Activated T-helper 9 cell treated with anti-CD3 and anti-CD28 coated beads, Interleukin-2, amount 50 U/mL, for 16 hours (primary cell): ENCODE measurements at places on chromosomes 7 and 10.

DNA sequence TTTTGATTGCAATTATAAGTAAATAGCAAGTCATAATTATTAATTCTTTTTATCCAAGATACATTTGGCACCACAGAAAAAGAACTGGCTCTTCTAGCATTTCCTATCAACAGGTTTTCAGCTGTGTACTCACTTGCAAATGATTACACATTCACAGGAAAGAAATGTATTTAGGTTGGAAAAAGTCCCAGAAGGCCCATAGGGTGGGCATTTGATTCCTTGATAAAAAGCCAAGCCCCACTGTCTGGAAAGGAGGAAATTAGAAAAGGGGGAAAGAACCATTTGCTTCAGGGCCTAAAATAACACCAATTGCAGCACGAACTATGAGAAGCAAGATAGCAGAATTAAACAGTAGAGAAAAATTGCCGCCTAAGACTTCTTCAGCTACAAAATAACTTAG lies 80.8 kb upstream of the COL1A2 start:
- DNase-seq = no peak

DNA sequence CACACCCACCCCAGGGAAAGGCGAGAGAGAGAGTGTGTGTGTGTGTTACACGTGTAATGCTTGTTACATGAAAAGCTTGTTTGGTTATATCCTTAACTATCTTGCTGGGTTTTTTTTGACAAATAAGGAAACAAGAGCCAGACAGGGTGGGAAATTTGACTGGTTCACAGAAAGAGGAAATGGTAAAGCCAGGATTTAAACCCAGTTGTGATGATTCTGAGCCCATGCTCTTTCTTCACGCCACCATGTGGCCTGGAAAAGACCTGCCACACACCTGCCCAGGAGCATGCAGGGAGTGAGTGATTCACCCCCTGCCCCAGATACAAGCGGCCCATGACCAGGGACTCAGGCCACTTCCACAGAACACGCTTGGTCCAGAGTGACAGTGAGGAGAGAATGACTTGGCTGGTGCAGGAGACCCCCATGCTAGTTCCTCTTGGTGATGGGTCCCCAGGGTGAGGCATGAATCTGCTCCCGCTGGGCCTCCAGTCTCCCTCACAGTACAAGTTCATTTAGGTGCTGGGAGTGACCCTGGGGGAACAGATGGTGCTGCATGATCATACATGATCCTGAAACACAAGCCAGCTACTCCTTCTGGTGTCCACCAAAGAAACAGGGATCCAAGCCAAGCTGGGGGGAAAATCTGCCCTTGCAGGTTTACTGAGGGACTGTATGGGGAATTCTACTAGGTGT lies 21.0 kb upstream of the EIF5AL1 start:
- DNase-seq = no peak

- DNase-seq = no peak
Measured at GRCh38 chr7:22447762-22448161, 52.2 kb downstream of the STEAP1B start.

DNA sequence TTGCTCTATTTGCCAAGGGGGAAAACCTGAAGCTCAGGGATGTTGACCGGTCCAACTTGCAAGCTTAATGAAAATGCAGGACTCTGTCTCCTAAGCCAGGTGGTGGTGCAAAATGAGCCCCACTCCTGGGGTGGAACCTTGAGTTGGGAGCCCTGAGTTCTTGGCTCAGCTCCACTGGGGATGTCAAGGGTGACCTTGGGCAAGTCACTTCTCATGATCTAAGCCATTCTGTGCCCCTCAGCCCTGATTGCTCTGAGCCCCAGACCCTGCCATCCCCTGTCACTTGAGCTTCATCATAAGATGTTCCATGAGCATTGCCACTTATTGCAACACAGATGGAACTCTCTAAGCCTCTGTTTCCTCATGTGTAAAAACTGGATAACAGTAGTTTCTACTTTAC lies 33.9 kb downstream of the MYL10 start:
- no peak for DNase-seq

- no peak for DNase-seq
Measured at GRCh38 chr10:92970301-92971070, 90.1 kb upstream of the CYP26C1 start.

DNA sequence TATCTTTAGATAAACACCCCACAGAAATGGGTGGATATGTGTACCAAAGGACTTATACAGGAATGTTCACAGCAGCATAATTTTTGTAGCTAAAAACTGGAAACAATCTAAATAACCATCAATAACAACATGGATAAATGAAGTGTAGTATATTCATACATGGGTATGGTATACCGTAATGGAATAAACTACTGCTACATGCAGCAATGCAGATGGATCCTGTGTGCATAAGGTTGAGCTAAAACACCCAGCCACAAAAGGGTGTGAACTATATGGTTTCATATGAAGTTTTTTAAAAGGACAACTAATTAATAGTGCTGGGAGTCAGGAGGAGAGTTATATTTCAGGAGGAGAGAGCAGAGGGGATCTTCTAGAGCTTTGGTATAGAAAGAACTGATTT lies 389.6 kb downstream of the GFRA1 start:
- DNase-seq = no peak

GRCh38 chr10:3396116-3396515 lies 223.5 kb upstream of the PITRM1 start:
- no peak for DNase-seq

GRCh38 chr10:101845893-101846292 lies 2.3 kb upstream of the KCNIP2 start:
- no peak for DNase-seq

GRCh38 chr7:107312418-107312817 lies 143.6 kb downstream of the HBP1 start:
- DNase-seq = no peak
